A549 treated with dexamethasone at 1 μM for 4 hours (cell line): ENCODE measurements at places on chromosomes 12 and 14. TPM values are rescaled to one million over a fixed set of nuclear protein-coding genes. Genes with fewer than 3 reads are reported as not detected.

Gene CEBPE
- total RNA-seq, result not detected in 5 replicates

Gene CD4
- not detected in 5 replicates for total RNA-seq

Gene NEUROD4
- 0.03 TPM in 1 of 5 replicates, not detected in the others for total RNA-seq

Gene LIN7A
- 0.17 to 0.28 TPM (median 0.20 TPM) in 5 replicates for total RNA-seq

Gene RTN1
- total RNA-seq, result 0.03 TPM in 1 of 5 replicates, not detected in the others

Gene SERPINA1
- total RNA-seq, result 1.2 to 2.8 TPM (median 2.2 TPM) in 5 replicates

Gene CNPY2
- 120 to 144 TPM (median 126 TPM) in 5 replicates for total RNA-seq

Gene ATL1
- 4.8 to 6.5 TPM (median 5.5 TPM) in 5 replicates for total RNA-seq

Gene ART4
- 0.15 TPM in 1 of 5 replicates, not detected in the others for total RNA-seq

Gene RTL1
- total RNA-seq, result 0.21 to 0.29 TPM (median 0.24 TPM) in 5 replicates

Gene TMEM263
- total RNA-seq, result 24.8 to 31.8 TPM (median 30.7 TPM) in 5 replicates

Gene ZNF605
- total RNA-seq, result 1.9 to 4.4 TPM (median 3.6 TPM) in 5 replicates

Gene CABP1
- total RNA-seq, result 0.18 to 0.54 TPM (median 0.28 TPM) in 5 replicates

Gene POLE2
- 12.2 to 15.7 TPM (median 13.4 TPM) in 5 replicates for total RNA-seq

Gene TRIM9
- total RNA-seq, result 9.3 to 17.1 TPM (median 15.5 TPM) in 5 replicates

Gene GPRC5D
- total RNA-seq, result not detected in 5 replicates

Gene RASAL1
- total RNA-seq, result 0.17 to 0.32 TPM (median 0.27 TPM) in 5 replicates

Gene NTF3
- total RNA-seq, result 0.08 TPM in 2 of 5 replicates, not detected in the others

Gene KIF26A
- total RNA-seq, result 1.9 to 4.4 TPM (median 3.9 TPM) in 5 replicates

Gene KRT74
- not detected in 5 replicates for total RNA-seq

Gene ADGRD1
- total RNA-seq, result 0.40 to 0.56 TPM (median 0.55 TPM) in 5 replicates

Gene POTEG
- total RNA-seq, result not detected in 5 replicates

Gene FAM90A1
- total RNA-seq, result 0.08 to 0.13 TPM (median 0.11 TPM) in 5 replicates

Gene ASIC1
- total RNA-seq, result 4.2 to 6.0 TPM (median 5.9 TPM) in 5 replicates

Gene PPP1R12A
- 18.7 to 32.6 TPM (median 30.2 TPM) in 5 replicates for total RNA-seq

Gene DBX2
- total RNA-seq, result not detected in 5 replicates

Gene ZNF384
- total RNA-seq, result 49.3 to 61.4 TPM (median 58.0 TPM) in 5 replicates

Gene LBHD2
- total RNA-seq, result 0.12 to 0.22 TPM (median 0.20 TPM) in 3 of 5 replicates, not detected in the others

Gene MYO1H
- not detected in 5 replicates for total RNA-seq

Gene GSG1
- 0.51 to 0.76 TPM (median 0.65 TPM) in 5 replicates for total RNA-seq

Gene ASB2
- total RNA-seq, result 0.32 to 0.76 TPM (median 0.38 TPM) in 5 replicates

Gene LUM
- 0.21 to 0.48 TPM (median 0.31 TPM) in 5 replicates for total RNA-seq

Gene AP5M1
- 16.0 to 24.8 TPM (median 22.2 TPM) in 5 replicates for total RNA-seq

Gene PLA2G1B
- total RNA-seq, result 0.18 TPM in 1 of 5 replicates, not detected in the others

Gene FGF23
- not detected in 5 replicates for total RNA-seq

Gene DAO
- not detected in 5 replicates for total RNA-seq

Gene ZDHHC22
- 0.20 to 0.27 TPM (median 0.23 TPM) in 5 replicates for total RNA-seq

Gene WIF1
- not detected in 5 replicates for total RNA-seq

Gene RD3L
- total RNA-seq, result not detected in 5 replicates

Gene KRT79
- 0.06 to 0.17 TPM (median 0.06 TPM) in 3 of 5 replicates, not detected in the others for total RNA-seq

Gene DHH
- total RNA-seq, result not detected in 5 replicates

Gene SYNDIG1L
- not detected in 5 replicates for total RNA-seq

Gene NPFF
- not detected in 5 replicates for total RNA-seq

Gene MFAP5
- 0.12 to 0.37 TPM (median 0.23 TPM) in 5 replicates for total RNA-seq

Gene SERPINA12
- 0.06 TPM in 1 of 5 replicates, not detected in the others for total RNA-seq

Gene AKAP5
- 0.26 to 0.49 TPM (median 0.33 TPM) in 5 replicates for total RNA-seq
